ENCODE measurements at places on chromosomes 12 and 14. TPM values are rescaled to one million over a fixed set of nuclear protein-coding genes. Genes with fewer than 3 reads are reported as not detected.

DNA sequence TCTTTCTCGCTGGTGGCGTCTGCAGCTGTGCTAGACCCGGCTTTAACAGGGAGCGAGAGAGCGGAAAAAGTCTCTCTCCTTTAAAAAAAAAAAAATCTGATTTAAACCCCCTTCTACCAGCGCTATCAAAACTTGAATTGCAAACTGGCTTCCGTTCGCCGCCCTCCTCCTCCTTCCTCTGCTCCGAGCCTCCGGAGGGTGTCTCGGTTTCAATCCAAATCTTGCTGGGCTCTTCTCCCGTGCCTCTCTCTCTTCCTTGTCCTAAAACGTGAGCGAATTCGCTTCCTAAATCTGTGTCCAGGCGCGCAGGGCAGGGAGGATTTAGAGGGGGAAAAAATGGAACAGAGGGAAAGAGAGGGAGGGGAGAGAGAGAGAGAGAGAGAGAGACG, 272 bp downstream of the TBX3 start:
- H3K4me1 ChIP-seq = peaks cover 34% of the 10 kb centered on the region
- H3K27ac ChIP-seq = no peak overlapping the region
- H3K4me3 ChIP-seq = peak overlapping the region; percentile 66
- DNase-seq = no peak
- peaks cover 8% of the 10 kb centered on the region for H3K36me3 ChIP-seq

DNA sequence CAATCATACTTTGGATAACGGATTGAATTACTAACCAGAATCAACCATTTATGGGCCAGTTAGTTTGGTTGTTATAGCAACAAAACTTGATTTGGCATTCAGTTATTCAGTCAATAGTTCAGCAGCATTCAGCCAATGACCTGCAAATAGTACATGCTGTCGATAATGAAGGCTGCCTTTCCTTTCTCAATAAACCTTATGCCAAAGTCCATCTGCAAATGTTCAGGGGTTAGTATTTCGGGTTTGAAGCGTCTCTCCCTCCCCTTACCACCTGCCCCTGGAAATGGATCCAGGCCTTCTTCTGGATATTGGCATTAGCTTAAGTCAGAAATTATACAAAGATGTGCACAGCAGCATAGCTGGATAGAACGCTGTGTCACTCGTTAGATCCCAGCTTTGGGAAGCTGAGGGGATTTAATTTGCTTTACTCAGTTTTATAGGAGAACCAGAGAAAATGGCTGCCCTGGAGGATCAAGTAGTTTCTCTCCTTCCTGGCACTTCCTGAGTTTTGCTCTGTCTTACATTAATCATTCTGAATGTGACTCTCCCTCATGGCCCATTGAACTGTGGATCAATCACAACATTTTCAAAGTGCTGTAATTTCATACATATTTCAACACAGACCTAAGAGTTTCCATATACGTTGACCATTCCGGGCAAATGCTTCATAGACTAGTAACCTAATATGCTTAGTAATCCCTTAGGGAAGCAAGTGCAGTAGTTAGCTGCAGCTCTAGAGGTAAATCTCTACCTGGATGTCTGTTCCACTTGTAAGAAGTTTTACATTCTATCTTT, 46.7 kb upstream of the PTPRR start:
- H3K36me3 ChIP-seq = no peaks in the 10 kb centered on the region
- no peak for DNase-seq
- no peaks in the 10 kb centered on the region for H3K4me1 ChIP-seq
- no peak overlapping the region for H3K27ac ChIP-seq

DNA sequence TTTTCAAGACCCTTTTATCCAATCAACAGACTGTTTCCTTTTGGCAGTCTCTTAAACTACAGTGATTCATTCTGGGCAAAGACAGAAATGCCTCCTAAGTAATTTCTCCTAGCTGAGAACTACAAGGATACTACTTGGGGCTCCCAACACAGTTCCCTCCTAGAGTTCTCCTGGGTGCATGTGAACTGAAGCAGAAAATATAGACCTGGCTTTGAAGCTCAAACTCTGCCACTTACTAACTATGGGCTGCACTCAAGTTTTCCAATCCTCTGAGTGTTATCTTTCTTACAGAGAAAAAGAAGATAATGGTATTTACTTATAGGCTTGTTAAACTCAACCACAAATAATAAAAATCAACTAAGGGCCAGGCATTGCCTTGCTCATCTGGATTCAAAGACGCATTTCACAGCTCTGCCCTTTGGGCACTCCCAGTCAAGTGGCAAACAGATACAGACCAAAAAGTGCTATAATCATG, 97.6 kb downstream of the EFCAB11 start:
- DNase-seq = no peak
- H3K27me3 ChIP-seq = no peaks in the 10 kb centered on the region
- no peak overlapping the region for H3K27ac ChIP-seq
- H3K4me3 ChIP-seq = no peak overlapping the region
- H3K36me3 ChIP-seq = no peaks in the 10 kb centered on the region
- no peaks in the 10 kb centered on the region for H3K4me1 ChIP-seq

DNA sequence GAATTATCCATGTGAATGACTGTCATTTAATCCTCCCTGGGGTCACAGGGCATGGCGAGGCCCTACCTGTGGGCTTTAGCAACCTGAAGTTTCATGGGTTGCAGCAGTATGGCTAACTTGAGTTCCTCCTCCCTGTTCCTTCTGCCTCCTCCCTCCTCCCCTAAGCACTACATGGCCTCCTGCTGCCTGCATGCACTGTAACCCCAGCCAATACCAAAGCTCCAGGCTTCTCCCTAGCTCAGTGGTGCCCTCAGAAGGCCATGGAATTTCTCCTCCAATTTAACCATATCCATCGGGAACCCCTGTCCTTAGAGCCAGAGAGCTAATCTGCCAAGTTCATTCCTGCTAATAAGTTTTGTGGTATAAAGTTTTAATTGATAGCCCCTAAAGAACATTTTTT, 95.1 kb downstream of the NT5DC3 start:
- DNase-seq = no peak
- no peak overlapping the region for H3K4me3 ChIP-seq
- no peaks in the 10 kb centered on the region for H3K4me1 ChIP-seq
- H3K36me3 ChIP-seq = no peaks in the 10 kb centered on the region
- H3K27me3 ChIP-seq = peaks cover 8% of the 10 kb centered on the region

GRCh38 chr12:2016862-2017545, 12.7 kb upstream of the DCP1B start:
- DNase-seq = peak; percentile 23
- no peak overlapping the region for H3K27ac ChIP-seq
- H3K36me3 ChIP-seq = no peaks in the 10 kb centered on the region
- peaks cover 8% of the 10 kb centered on the region for H3K27me3 ChIP-seq

- H3K27me3 ChIP-seq = peaks cover 4% of the 10 kb centered on the region
- H3K4me3 ChIP-seq = no peak overlapping the region
- H3K27ac ChIP-seq = no peak overlapping the region
- no peak for DNase-seq
Observed at GRCh38 chr12:65998536-65999530, 131.7 kb downstream of the LLPH start.

The SIX6 gene
- not detected for total RNA-seq

The SLC6A13 gene
- 0.39 TPM for total RNA-seq

All from activated CD4-positive, alpha-beta memory T cell treated with anti-CD3 and anti-CD28 coated beads for 36 hours (primary cell).